Muscle of arm (tissue), 14 donors: ENCODE measurements at places on chromosomes 1 and 21.

DNA sequence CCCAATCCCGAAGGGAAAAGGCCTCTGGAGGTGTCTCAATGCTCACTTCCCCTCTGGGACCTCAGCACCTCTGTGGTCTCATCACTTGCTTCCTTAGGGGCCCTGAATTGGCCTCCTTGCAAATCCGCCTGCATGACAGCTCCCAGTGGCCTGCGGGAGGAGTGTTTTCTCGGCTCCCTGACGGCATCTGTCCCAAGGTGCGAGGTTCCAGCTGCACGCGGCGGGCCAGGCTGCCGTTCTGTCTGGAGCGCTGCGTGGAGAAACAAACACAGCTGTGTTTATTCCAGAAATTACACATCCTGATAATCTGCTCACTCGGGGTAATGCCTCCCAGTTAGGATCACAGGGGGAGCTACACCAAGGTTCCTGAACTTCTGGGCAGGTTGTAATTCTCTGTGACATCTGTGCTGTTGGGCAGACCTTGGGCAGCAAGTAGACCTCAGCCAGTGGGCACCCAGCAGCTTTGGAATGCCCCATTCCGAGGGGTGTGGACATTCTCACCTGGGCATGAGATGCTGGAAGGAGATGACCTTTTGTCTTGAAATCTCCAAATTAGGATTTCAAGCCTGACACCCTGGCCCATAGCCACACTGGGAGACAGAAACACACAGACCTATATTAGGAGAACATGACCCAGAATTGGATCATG lies 18.2 kb downstream of the EPHB2 start:
- no peak for DNase-seq

GRCh38 chr21:45972353-45972715 lies 9.2 kb upstream of the COL6A1 start:
- no peak for DNase-seq

GRCh38 chr1:52054496-52055065 lies 410 bp downstream of the TXNDC12 start:
- DNase-seq = no peak

DNA sequence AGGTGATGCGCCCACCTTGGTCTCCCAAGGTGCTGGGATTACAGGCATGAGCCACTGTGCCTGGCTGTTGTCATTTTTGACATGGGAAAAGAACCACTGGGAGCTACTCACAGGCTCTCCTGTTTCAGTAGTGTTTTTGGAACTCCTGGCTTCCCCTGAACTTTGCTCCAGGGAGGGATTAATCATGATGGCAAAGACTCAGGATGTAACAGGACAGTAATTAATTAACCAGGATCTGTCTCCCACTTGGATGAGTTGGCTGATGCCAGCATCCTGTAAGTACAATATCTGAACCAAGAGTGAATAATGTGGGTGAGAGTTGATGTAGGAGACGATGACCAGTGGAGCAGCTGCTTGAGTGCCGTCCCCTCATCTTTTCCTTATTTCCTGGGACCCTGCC lies 4.9 kb downstream of the SFT2D2 start:
- no peak for DNase-seq

- no peak for DNase-seq
These were observed 45.8 kb downstream of the MIGA1 start for GRCh38 chr1:77825131-77825709.

DNA sequence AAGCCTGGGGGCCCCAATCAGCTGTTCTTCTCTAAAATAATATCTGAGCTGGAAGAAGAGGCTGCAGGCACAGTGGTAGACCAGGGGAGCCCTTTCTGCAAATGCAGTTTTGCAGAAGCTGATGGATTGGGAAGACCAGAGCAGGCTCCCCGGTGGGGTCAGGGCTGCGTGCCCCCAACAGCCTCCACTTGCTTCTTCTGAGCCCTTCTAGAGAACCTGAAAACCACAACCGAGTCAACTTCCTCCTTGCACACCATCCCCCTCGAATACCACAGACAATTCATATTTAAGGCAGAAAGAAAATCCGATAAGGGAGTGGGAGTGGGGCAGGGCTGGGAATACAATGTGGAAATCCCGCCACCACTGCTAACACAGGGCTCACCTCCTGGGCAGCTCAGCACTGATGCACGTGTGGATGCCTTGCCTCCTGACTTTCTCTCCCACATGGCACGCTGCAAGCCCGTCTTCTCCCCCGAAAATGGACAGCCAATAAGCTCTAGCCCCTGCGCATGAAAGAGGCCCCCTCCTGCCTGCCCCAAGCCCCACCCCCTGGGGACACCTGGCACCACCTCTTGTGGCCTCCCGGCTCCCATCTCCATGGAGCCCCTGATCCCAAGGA lies 25.4 kb upstream of the ALDH4A1 start:
- no peak for DNase-seq

GRCh38 chr1:20410503-20410902 lies 75.5 kb downstream of the CAMK2N1 start:
- no peak for DNase-seq

DNA sequence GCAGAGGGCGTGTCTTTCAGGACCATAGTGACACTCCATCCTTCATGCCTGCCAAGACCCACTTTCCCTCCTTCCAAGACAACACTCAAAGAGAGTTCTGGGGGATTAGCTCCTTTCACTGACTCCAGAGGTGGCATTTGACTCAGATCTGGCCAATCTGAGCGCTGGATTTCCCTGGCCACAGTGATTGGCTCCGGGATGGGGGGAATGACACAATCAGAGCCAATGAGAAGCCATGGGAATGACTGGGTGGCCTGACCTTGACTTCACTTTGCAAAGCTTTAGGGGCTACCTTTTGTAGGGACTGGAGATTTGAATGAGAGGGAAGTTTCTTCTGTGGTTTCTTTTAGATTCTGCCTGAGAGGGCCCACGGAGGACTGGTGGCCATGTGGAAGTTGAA lies 26.9 kb upstream of the WNT4 start:
- DNase-seq = no peak

GRCh38 chr1:87812871-87813577 lies 484.3 kb downstream of the LMO4 start:
- DNase-seq = no peak
